Stimulated activated CD4-positive, alpha-beta T cell treated with anti-CD3 and anti-CD28 coated beads, Interleukin-15, amount 100 ng/mL, for 48 hours (primary cell): ENCODE measurements at places on chromosomes 3 and 15.

DNA sequence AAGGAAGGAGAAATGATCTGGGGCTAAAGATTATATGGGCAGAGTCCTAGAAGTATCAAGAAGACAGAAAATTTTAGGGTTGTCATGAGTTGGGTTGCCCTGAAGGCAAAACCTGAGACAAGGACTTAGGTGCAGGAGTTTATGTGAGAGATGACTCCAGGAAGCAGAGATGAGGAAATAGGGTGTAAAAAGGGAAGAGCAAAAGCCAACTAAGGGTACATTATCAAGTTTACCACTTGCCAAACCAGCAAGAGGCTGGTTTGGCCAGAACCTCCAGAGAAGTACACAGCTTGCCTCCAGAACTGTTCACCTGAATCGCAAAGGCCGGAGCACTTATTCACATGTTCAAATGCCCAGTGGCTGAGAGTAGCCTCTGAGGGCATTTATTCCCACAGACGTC is 116.7 kb downstream of the FHIT start:
- DNase-seq: no peak

- DNase-seq: no peak
These were observed 2.0 kb downstream of the AP2M1 start for GRCh38 chr3:184176377-184177330.

DNA sequence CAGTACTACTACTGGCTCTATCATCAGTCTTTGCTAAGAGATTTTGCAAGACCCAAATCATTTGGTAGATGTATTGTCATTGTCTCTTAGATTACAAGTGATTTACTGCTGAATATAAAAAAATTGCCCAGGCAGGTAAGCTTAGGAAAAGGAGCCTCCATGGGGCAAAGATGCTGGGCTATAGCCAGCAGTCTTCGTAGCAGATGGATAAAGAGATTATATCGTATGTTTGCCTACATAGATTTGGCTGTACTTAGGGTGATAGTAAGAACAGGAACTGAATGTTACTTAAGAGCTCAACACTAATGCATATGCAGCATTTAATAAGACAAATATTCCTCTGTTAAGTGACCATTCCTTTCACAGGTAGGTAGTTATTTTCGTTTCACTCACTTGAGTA is 48.9 kb downstream of the PTPRG start:
- no peak for DNase-seq

DNA sequence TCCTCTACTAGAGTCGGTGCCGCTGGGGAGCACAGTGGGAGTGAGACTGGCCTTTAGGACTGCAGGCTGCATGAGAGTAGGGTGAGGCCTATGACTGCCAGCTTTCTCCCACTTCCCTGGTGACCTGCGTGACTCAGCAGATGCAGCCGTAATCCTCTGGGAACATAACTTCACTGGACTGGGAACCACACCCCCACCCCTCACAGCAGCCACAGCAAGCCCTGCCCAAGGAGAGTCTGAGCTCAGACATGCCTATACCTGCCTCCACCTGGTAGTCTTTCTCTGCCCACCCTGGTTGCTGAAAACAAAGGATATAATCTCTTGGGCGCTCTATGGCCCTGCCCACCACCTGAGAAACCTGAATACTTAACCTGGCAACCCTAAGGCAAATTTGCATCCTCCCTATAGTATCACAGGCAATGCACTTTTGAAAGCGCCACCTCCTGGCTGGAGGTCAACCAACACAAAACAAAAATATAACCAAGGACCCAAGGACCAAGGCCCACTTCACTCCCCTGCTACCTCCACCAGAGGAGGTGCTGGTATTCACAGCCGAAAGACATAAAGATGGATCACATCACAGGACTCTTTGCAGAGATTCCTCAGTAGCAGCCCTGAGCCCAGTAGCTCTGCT is 308.9 kb downstream of the CTNNB1 start:
- DNase-seq: no peak

GRCh38 chr15:69593981-69594966 is 141.7 kb downstream of the RPLP1 start:
- DNase-seq: no peak
